ENCODE measurements at places on chromosomes 1 and 21.

DNA sequence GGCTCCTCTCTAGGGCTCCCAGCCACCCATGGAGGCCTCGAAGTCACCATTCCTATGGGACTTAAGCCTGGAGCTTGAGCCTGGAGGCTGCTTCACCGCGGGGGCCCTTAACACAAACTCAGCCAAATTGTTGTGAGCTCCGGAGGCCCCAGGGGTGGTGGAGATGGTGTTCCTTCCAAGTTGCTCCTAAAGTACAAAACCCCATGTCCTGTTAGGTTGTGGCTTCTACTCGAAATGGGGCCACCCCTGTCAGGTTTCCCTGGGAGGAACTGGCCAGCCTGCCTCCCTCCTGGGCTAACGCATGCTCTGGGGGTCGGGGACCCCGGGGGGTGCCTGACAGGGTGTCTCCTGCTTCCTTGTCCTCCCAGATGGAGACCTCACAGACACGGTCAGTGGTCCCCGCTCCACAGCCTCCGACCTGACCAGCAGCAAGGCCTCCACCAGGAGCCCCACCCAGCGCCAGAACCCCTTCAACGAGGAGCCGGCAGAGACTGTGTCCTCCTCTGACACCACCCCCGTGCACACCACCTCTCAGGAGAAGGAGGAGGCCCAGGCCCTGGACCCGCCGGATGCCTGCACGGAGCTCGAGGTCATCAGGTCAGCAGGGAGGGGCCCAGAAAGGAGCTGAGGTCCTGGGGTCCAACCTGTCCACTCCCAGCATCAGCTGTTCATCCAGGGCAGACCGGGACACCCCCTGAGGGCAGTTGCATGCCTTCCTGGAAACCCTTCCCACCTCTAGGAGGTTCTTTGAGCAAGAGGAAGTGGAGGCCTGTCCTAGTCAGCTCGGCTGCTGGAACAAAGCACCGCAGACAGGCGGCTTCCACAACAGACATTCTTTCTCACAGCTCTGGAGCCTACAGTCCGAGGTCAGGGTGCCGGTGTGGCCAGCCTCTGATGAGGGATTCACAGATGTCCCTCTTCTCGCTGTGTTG, 10.8 kb upstream of the SLC25A34 start:
- DNase-seq, result no peak

- no peak for DNase-seq
Measured at GRCh38 chr21:45835301-45836267, 146.0 kb upstream of the COL6A1 start.

DNA sequence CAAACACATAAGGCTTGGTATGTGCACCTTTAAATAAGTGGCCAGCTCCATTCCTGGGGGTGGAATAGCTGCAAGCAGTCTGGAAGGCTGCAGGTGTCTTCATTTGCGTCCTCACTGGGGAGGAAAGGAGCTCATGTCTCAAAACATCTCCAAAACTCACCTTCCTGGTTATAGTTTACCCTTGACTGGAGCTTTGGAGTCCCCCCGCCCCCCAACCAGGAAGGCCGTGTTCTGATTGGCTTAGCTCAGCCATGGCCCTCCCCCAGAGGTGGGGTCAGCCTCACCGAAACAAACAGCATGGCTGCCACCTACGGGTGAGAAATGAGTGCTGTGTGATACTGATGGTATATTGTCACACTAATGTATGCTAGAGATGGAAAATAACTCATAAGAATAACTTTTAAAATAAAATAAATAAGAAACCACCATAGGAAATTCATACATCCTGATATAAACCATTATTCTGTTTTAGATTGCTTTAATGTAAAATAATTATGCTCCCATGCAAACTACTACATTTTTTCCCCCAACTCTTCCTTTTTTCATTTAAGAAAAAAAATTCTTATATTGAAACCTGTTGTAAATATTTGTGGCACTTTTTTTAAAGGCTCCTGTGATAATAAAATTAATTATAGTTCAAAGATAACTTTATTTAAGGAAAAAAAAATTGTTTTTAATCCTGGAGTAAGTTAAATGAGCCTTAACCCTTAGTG, 90.8 kb downstream of the ZP4 start:
- peak; percentile 18 for DNase-seq

GRCh38 chr21:37257511-37257966, 9.6 kb downstream of the VPS26C start:
- peak; percentile 12 for DNase-seq

DNA sequence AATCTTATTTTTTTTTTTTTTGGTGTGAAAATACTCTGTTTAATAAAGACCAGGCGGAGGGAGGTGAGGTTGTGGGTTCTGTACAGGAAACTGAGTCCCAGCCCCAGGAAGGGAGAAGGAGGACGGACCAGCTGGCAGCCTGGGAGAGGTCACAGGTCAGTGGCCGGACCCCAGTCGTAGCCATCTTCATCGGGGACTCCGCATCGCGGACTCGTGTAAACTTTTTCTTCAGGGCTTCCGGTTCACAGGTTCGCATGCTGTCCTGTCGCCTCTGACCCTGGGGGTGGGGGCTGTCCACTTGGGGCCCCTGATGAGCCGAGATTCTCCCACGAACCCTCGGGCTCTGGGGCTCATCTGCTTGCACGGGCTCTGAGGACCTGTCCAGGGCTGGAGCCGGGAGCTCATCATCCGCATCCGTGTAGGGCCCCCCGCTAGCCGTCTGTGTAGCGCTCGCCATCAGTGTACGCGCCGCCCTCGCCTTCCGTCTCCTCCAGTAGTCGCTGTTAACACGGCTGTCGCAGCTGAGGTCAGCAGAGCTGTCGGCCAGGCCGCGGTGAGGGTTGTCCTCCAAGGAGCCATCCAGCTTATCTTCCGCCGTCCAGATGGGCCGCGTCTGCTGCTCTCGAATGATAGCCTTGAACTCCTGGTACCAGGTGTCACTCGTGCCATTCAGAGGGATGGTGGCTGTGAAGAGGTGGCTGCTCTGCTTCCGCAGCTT, 975.7 kb upstream of the PRMT6 start:
- DNase-seq, result no peak

DNA sequence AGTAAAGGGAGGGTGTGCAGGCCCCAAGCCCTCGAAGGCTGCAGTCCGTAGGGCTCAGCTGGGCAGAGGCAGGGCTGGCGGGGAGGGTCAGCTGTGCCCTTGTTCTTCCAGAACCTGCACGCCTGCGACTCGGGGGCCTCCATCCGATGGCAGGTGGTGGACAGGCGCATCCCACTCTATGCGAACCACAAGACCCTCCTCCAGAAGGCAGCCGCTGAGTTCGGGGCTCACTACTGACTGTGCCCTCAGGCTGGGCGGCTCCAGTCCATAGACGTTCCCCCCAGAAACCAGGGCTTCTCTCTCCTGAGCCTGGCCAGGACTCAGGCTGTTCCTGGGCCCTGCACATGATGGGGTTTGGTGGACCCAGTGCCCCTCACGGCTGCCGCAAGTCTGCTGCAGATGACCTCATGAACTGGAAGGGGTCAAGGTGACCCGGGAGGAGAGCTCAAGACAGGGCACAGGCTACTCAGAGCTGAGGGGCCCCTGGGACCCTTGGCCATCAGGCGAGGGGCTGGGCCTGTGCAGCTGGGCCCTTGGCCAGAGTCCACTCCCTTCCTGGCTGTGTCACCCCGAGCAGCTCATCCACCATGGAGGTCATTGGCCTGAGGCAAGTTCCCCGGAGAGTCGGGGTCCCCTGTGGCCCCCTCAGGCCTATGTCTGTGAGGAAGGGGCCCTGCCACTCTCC, 13.6 kb upstream of the LRRC3 start:
- DNase-seq, result no peak

DNA sequence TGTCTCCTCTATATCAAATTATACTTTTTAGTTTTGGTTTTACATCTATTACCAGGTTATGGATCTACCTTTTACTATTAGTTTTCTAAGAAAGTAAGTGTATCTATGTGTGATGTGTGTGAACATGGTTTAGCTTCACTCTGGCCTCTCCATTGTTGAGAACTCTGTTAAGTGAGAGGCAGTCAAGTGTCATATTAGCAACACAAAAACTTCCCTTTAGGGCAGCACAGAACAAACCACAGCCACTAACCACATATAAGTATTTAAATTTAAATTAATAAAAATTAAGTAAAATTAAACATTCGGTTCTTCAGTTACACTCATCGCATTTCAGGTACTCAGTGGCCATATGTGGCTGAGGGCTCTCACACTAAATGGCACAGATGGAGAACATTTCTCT, 96.6 kb downstream of the DPYD start:
- DNase-seq, result no peak

- no peak for DNase-seq
Measured at GRCh38 chr1:29240400-29240837, 4.1 kb downstream of the PTPRU start.

- DNase-seq, result no peak
Measured at GRCh38 chr1:34529935-34530859, 224.7 kb upstream of the GJB5 start.
